ENCODE measurements at places on chromosomes 16 and 17.

DNA sequence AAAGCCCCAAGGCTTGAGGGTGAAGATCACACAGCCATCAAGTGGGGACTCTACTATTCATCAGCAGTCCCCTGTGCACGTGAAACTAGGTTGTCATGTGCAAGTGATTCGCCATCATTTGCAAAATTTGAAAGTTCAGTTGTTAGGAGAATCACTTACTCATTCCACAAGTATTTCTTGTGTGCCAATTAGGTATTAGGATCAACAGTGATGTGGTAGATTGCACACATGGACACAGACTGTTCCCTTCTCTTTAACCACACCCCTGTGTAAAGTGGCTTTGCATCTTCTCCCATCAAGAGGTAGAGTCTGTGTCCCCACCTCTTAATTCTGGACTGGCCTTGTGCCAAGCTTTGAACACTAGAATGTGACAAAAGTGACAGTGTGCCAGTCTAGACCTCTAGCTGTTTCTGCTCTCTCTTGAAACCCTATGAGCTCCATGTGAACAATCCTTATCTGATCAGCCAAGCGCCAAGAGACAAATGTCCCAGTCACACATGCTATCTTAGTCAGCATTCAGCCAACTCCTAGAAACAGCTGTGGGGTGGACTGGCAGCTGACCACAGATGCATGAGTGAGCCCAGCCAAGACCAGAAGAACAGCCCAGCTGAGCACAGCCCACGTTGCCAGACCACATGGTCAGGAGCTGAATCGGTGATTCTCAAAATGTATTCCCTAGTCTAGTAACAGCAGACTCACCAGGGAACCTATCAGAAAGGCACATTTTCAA is 31.5 kb upstream of the SHISA9 start:
- no peak for DNase-seq

DNA sequence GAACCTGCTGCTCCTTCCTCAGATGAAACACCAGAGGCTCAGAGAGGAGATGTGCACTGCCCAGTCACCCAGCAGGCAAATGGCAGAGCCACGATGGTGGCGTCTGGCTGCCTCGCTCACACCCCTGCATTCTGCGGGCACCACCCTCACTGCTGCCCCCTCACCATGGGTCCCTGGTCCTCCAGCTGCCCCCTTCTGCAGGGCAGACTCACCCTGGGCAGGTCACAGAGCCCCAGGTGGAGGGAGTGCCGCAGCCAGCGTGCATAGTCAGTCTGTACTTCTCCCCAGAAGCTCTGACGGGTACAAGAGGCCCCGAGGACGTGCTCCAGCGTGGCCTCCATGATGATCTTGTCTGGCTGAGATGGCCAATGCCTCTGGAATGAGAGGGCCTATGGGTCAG is 52.9 kb downstream of the RMI2 start:
- DNase-seq: no peak

GRCh38 chr17:37065486-37066321 is 117.0 kb downstream of the AATF start:
- DNase-seq: no peak

DNA sequence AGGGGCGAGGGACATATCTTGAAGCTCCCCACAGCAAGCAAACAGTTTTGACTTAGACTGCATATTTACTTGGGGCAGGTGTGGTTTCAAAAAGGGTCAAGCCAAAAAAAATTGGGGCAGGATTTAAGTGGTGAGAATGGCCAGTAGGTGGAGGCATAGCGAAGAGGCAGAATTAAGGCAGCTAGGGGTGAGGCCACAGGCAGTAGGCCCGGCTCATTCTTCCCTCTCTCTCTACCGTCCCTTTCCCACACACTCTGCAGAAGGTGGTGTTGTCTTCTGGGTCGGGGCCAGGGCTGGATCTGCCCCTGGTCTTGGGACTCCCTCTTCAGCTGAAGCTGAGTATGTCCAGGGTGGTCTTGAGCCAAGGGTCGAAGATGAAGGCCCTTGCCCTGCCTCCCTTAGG is 2.6 kb downstream of the SHBG start:
- no peak for DNase-seq

DNA sequence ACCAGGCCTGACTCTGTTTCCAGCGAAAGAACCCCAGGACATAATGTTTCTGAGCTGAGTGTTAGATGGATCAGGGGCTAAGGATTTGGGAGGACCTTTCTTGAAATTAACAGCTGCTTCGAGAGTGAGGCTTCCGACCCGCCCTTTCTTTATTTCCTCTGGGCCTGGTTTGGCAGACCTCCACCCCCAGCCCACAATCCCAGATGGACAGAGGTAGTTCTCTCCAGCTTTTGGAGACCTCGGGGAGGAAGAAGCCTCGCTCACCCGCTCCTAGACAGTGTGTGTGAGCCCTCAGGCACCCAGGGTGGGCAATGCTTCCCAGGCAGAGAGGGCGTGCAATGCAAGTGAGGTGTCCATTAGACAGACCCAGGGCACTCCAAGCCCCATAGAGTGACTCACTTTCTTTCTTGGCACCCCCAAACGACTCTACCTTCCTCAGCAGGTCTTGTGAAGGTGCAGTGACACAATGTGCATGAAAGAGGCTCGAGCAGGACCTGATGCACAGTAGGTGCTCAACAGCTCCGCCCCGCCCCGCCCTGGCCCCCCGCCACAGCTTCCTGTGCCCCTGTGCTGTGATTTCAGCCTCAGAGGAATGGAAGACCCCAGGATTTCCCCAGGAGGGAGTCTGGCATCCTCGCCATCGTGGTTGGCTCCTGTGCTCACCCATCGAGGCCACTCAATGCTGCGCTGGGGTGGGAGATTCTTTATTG is 50.7 kb upstream of the TOB1 start:
- DNase-seq: no peak

DNA sequence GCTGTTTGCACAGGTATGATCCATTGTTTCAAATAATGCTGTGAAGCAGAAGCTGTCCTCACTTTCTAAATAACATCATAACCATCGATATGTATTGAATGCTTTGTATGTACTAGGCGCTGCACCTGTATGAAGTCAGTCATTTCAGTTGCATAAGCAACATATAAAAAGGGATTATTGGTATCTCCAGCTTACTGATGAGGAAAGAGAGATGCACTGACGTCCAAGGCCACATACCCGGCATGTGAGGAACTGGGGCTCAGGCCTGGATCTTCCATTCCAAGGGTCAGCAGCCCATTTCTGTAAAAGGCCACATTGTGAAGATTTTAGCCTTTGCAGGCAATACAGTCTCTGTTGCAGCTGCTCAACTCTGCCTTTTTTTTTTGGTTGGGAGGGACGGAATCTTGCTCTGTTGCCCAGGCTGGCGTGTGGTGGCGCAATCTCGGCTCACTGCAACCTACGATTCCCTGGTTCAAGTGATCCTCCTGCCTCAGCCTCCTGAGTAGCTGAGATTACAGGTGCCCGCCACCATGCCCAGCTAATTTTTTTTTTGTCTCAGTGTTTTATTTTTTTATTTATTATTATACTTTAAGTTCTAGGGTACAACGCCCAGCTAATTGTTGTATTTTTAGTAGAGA is 244.7 kb downstream of the MRTFB start:
- DNase-seq: no peak

- no peak for DNase-seq
Measured at GRCh38 chr17:4072487-4073157, 70.2 kb downstream of the ZZEF1 start.

DNA sequence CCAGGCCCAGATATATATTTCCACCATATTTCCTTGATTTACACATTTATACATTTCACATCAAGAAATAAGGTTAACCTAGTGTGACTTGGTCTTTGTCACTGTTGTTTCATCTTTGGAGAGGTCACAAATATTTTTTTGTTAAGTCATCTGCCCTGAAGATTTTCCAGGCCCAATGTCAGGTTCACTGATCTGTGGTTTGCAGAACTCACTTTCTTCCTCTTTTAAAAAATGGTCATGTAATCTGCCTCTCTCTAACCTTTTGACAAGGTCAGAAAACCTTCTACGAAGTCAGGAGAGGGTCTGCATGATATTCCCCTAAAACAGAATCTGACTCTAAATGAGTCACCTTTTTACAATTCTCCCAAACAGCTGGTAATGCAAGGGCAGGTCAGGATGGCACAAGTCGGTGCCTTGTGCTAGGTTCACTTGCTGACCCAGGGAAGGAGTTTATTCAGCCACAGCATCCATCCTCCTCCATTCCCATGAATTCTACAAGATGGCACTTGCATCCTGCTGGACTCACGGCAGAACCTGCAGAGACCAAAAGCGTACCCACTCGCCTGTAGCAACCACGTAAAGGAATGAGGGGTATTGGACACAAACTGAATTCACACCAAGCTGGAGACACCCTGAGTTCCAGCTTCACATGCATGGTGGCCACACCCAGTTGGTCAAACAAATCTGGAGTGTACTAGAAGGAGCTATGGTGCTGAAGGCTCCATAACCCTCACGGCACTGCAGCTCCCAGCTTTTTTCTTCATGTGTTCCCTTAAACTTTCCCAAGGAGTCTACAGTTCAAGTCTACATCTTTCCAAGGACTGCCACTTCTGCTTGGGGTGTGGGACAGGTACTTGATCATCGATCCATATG is 1.6 kb upstream of the KIAA0513 start:
- no peak for DNase-seq

DNA sequence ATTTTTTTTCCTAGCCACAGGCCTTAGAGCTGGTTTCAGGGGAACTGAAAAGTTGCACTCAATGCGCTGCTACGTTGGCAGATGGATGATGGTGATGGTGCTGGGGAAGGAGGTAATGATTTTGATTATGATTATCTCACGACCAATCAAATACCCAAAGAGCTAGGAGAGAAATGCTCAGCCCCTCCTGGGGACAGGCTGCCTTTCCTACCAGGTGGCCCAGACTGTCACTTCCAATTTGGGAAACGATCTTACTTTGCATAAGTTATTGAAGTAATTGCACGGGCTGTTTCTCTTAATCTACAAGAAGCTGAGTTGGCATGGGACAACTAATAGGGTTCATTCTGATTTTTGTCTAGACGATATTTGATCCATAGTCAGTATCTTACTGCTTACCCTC is 379.7 kb upstream of the EEF2KMT start:
- DNase-seq: no peak

DNA sequence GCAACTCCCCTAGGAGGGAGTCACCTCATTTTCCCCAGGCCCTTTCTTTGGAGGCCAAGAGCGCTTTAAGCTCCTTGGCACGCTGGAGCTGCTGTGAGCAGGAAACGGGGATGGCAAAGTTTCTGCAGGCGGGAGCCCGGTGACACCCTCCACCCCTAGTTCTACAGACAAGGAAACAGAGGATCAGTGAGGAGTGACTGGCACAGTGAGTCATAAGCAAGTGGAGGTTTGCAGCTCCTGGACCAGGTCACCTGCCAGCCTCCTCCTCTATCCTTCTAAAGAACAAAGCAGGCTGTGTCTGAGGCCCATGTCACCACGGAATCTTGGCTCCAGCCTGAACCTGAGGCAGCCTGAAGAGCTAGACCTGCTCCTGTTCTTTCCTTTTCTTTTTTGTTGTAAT is 141.9 kb downstream of the TMEM132E start:
- DNase-seq: no peak

GRCh38 chr16:58853854-58854791 is 120.0 kb upstream of the GOT2 start:
- no peak for DNase-seq

DNA sequence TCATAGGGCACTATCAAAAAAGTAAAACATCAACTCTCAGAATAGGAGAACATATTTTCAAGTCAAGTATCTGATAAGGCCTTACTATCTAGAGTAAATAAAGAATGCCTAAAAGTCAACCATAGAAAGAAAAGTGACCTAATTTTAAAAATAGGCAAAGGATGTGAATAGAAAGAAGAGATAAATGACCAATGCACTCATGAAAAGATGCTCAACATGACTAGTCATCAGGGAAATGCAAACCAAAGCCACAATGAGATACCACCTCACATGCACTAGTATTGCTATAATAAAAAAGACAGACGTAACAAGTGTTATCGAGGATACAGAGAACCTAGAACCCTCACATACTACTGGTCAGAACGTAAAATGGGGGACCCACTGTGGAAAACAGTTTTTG is 90.8 kb downstream of the DYNLRB2 start:
- DNase-seq: no peak

DNA sequence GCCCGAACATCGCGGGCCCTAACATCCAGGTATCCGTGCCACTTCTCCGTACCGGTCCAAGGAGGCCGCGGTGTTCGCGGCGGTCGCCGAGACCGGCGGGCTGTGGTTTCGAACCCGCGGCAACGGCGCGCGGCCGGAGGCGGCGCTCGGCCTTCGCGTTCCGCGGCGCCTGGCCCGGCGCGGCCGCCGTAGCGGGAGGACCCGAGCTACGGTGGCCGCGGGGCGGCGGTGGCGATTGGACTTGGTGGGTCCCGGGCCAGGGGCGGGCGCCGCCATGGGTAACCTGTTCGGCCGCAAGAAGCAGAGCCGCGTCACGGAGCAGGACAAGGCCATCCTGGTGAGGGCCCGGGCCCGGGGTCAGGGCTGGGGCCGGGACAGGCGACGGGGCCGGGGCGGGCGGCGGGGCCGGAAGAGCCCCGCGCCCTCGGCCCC is at the start of gene CHMP6:
TSS of gene CHMP6 (plus strand) at position 197 of the 432 bp plus-strand sequence. CDS start at position 275, 78 bp downstream.
- DNase-seq: peak; percentile 83

GRCh38 chr16:74951681-74952080 is 33.2 kb downstream of the WDR59 start:
- no peak for DNase-seq

GRCh38 chr17:42424991-42425610 is 2.0 kb upstream of the CAVIN1 start:
- DNase-seq: no peak

DNA sequence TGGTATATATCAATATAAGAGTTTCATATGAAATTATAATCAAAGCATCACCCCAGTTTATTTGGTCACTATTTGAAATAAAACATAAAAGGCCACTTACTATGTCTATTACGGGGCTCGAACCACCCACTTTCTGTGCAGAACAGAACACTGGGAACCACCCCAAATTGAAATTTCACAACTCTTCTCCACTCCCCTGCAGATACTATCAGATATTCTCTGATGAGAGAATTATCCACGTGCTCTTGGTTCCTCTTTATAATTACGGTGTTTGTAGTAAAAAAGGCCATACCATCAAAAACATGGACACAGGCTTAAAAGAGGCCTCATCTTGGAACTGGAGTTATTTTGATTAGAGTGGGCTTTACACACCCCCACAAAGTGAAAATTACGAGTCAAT is 82.8 kb downstream of the WDR59 start:
- DNase-seq: no peak
